Activated T-helper 1 cell treated with anti-CD3 and anti-CD28 coated beads, Interleukin-2, amount 50 U/mL, for 16 hours (primary cell): ENCODE measurements at places on chromosomes 1 and 21.

GRCh38 chr1:89958851-89959654 is 35.9 kb upstream of the ZNF326 start:
- no peak for DNase-seq

DNA sequence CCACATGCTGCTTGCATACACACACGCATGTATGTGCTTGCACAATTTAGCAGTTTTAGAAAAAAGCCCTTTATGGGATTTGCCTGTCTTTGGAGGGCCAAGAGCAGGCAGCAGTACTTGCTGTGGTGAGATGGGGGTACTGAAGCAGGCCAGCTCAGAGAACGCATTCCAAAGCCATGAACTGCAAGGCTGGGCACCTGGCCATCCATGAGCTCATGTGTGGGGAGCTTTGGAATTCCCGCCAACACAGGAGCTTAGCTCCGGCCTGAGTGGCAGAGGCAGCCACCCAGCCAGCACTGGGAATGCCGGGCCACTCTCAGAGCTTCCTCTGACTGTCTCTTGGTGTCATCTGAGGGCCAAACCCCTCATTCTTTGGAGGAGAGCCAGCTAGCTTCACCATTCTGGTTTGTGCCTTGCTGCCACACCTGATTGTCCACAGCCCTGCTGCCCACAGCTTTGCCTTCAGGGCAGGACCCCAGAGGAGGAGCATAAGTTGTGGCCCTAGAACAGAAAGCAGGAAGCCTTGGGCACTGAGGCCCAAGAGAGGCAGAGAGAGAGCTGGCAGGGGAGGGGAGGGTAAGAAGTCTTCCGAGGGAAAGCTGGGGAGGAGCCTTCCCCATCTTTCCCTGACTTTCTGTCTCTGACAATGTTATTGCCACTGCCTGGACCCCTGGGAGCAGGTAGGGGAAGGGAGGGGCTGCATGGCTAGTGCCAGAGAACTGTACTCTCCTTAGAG is 92.1 kb upstream of the POU3F1 start:
- no peak for DNase-seq

DNA sequence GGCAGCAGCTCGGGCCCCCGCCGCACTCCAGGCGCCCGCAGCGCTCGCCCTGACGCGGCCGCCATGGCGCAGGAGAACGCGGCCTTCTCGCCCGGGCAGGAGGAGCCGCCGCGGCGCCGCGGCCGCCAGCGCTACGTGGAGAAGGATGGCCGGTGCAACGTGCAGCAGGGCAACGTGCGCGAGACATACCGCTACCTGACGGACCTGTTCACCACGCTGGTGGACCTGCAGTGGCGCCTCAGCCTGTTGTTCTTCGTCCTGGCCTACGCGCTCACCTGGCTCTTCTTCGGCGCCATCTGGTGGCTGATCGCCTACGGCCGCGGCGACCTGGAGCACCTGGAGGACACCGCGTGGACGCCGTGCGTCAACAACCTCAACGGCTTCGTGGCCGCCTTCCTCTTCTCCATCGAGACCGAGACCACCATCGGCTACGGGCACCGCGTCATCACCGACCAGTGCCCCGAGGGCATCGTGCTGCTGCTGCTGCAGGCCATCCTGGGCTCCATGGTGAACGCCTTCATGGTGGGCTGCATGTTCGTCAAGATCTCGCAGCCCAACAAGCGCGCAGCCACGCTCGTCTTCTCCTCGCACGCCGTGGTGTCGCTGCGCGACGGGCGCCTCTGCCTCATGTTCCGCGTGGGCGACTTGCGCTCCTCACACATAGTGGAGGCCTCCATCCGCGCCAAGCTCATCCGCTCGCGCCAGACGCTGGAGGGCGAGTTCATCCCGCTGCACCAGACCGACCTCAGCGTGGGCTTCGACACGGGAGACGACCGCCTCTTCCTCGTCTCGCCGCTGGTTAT is 2.8 kb downstream of the KCNJ9 start:
- peak; percentile 60 for DNase-seq

DNA sequence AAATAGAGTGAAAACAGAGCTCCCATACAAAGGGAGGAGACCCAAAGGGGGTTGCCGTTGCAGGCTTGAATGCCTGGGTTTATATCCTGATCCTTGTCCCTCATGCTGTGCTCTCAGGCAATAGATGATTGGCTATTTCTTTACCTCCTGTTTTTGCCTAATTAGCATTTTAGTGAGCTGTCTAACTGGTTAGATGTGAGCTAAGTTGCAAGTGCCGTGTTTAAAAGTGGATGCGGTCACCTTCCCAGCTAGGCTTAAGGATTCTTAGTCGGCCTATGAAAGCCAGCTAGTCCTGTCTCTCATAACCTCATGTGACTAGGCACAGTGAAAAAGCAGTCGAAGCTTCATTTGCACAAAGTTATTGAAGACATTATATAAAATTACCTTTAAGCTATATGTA is 356.7 kb upstream of the TMPRSS15 start:
- no peak for DNase-seq

DNA sequence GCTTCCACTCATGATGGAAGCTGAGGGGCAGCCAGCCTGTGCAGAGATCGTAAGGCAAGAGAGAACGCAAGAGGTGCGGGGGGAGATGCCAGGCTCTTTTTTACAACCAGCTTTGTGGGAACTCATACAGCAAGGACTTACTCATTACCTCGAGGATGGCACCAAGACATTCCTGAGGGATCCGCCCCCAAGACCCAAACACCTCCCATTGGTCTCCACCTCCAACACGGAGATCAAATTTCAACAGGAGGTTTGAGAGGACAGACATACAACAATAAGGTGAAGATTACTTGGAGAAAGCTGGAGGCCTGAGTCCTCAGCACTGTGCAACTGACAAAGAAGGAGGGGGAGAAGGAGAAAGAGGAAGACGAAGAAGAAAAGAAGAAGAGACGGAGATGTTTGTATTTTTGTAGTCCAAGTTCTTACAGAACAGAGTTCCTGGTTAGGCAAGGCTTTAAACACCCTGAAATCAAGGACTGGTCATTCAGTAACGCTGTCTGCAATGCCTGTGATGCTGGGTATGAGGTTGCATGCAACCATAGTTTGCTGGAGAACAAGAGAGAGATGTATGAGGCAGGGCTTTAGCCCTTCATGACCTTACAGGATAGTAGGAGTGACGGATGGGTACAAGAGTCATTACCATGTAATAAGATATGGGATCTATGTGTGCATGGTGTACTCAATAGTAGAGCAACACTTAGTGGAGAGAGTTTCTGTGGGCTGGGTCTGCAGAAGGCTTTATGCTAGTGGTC is 19.7 kb upstream of the GALNT2 start:
- DNase-seq, result no peak

DNA sequence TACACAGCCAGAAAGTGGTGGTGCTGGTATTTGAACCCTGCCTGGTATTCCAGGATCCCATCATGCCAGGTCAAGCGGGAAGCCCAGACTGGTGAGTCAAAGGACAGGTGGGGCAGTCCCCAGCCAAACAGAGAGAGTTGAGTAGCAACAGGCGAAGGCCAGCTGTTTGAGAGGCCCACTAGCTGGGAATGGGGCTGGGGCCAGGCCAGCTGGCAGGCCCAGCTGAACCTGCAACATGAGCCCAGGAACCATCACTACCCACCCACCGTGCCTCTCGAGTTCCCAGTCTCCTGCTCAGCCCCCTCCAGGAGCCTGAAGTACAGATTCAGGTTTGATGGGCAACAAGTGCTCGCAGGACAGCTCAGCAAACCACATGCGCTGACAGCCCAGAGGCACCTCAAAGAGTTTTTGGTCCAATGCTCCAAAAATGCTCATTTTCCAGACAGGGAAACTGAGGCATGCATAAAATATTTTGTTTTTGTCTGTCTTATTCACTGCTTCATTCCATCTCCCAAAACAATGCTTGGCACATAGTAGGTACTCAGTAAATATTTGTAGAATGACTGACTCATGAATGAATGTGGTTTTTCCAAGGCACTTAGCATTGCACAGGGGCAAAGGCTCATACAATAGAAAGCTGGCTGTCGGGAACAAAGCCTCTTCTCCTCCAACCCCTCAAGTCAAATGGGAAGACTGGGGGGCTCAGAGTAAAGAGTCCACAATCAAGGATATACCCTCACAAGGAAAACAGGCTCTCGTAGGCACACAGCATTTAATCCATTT is 42.5 kb upstream of the CLIC4 start:
- no peak for DNase-seq

- no peak for DNase-seq
Measured at GRCh38 chr1:27446496-27447020, 43.4 kb downstream of the WASF2 start.

- no peak for DNase-seq
Measured at GRCh38 chr1:190464690-190465089, 13.0 kb downstream of the BRINP3 start.

GRCh38 chr1:88649932-88650331 is 34.1 kb upstream of the PKN2 start:
- no peak for DNase-seq

GRCh38 chr1:9435854-9436640 is 103.2 kb upstream of the SLC25A33 start:
- no peak for DNase-seq

DNA sequence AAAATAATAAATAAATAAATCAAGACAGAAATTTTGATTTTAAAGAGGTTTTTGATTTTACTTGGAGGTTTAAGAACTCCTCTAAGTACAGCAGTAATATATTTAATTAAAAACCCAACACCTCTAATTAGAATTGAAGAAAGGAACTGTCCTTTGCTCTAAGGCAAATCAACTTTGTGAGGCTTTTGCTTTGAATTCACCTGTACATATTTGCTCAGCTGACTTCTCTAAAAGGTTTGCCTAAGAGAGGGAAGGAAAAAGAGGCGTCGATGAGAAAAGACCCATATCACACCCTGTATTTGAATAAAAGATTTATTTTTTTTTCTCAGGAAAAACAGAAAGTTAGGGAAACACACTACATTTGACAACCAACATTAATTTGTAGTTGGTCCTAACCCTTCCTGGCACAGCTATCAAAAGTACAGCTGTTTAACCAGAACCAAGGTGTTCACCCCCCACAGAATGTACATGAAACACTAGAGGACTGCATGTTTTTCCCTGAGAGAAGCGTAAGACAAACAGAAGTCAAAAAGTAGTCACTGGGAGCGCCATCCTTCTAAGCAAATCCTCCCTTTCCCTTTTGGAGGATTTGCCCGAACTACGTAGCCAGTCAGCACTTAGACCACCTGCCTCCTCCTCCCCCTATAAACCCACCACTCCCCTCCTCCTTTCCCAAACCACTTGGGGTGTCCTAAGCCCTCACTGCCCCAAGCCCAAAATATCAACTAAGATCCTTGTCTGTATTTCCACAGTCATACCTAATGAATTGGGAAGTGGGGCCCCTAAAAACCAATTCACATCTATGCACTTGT is 4.9 kb downstream of the MCL1 start:
- no peak for DNase-seq

DNA sequence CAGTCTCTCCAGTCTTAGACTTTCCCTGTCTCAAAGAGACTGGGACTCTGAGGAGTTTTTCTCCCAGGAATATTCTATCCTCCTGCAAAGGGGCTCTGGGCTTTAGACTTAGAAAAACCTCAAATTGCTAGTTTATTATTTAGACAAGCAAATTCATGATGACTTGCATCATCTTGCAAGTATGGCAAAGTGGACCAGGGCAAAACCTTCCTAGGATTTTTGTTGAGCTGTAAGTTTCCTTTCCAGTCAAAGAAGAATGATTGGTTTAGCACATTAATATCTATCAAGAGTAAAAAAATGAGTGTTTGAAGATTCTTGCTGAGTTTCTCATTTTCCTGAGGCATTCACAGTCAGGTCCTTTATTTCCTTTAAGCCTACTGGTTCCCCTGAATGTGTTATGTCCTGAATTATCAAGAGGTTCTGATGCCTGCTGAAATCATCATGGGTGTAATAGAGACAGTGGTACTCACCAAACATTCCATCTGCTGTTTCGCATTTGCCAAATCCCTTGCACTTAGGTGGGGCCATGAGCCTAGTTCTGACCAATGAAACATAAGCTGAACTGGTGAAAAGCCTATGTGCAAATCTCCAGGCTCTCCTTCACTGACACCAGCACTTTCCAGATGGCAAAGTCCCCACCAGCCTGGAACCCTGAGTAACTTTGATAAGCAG is 25.2 kb upstream of the SPAG17 start:
- no peak for DNase-seq

DNA sequence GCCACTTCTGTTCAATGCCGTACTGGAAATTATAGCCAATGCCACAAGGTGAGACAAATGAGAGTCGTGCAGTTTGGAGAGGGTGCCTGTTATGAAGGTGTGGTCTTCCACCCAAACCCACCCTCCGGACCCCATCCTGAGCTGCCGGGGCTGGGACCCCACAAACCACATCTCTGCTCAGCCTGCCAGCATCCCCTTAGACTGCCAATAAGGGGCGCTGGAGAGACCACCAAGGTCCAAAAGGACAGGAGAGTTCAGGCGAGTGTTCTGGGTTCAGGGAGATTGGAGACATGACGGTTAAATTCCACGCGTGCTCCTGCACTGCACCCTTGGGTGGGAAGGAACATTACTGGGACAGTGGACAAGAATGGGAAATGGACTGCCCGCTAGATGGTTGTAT is 48.7 kb upstream of the COL18A1 start:
- no peak for DNase-seq

GRCh38 chr1:230832476-230832875 is 35.8 kb downstream of the C1orf198 start:
- no peak for DNase-seq

- no peak for DNase-seq
Measured at GRCh38 chr1:12201352-12202189, 28.3 kb upstream of the VPS13D start.

DNA sequence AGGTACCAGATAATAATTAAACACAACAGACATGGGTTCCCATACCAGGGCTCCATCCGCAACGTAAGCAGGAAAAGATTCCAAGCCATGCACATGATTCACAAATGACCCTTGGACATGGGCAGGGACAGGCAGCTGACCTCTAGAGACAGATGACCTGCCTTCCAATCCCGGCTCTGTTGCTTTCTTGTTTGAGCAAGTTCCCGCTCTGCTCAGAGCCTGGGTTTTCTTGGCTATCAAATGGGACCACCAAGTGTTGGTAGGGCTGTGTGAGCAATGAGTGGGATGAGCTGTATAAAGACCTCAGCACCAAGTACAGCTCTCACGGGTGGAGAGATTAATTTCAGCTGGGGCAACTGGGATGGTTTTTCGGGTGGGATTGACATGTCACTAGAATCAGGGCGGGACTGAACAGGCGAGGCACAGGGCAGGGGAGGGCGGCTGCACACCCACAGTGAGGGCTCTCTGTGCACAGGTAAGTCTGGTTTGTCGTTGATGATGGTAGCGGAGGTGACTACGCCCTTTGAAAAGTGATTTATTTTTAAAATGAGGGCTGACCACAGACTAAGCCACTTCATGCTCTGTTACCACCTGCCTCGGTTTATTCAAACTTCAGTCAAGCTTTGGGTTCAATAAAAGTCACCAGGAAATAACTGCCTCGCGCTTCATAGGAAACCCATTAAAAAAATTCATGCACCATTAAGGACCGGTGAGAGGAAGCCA is 57.5 kb upstream of the IFFO2 start:
- no peak for DNase-seq

DNA sequence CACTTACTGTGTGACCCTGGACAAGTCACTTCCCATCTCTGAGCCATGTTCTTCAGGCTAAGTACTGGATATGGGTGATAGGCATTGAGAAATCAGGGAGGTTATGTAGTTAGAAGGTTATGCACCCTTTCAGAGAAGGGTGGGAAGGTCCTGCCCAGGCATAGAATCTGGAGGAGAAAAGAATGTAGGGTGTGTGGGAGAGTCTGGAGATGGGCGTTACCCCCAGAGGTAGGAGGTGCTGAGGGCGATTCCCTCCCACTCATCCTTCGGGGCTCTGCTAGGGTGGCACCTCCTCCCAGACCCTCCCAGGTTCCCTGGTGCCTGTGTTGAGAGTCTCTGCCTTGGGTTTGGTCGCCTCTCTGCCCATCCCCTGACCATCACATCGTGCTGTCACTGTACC is 51.1 kb downstream of the IGSF21 start:
- DNase-seq, result no peak
